ENCODE measurements at places on chromosomes 13 and 19.

DNA sequence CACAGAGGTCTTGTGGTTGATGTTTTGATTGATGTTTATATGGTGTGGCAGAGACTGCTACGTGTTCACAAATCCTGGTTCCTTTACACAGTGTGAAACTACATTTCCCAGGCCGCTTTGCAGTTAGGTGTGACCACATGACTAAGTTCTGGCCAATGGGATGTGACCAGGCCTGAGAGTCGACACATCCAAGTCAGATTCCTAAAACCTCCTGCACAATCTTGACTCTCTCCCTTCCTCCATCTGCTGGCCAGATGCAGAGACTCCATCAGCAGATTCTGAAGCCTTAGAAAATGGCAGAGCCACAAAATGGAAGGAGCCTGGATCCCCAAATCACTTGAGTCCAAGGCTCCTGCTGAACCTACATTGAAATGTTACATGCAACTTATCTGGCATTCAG is 12.6 kb downstream of the CD37 start:
- DNase-seq: peak; percentile 76

DNA sequence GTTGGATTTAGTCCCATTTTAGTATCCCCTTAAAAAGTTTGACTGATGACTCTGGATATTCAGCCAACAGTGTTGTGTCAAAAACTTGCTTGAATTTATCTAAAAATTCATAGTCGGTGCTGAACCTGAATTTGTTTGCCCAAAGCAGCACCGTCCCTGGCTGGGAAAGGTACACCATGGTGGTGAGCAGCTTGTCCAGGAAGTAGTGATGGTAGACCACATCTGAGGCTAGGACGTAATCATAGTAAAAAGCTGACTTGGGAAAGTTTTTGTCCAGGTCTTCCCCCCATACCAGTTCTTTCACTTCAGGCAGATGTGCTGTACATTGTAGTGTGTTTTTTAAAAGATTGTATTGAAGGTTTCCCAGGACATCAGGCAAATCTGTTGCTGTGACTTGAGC is 8.8 kb downstream of the METTL21C start:
- no peak for DNase-seq

GRCh38 chr13:26988059-26988769 is 183.4 kb downstream of the USP12 start:
- DNase-seq: no peak

DNA sequence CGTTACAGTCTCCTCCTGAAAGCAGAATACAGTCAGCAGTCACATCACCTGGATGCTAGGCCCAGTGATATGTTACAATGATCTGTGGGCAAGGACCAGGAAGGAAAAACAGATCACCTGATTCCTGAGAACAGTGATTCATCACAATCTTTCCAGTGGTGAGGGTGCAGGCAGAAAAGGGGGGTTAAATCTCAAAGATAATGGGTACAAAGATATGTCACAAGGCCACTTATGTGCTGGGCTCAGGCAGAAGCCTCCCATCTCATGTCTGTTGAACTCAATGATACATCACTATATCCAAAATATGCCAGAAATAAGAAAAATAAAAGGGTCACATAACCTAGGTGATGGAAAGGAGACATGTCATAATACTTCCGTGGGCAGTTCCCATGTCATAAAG is 10.8 kb upstream of the ZNF91 start:
- no peak for DNase-seq

DNA sequence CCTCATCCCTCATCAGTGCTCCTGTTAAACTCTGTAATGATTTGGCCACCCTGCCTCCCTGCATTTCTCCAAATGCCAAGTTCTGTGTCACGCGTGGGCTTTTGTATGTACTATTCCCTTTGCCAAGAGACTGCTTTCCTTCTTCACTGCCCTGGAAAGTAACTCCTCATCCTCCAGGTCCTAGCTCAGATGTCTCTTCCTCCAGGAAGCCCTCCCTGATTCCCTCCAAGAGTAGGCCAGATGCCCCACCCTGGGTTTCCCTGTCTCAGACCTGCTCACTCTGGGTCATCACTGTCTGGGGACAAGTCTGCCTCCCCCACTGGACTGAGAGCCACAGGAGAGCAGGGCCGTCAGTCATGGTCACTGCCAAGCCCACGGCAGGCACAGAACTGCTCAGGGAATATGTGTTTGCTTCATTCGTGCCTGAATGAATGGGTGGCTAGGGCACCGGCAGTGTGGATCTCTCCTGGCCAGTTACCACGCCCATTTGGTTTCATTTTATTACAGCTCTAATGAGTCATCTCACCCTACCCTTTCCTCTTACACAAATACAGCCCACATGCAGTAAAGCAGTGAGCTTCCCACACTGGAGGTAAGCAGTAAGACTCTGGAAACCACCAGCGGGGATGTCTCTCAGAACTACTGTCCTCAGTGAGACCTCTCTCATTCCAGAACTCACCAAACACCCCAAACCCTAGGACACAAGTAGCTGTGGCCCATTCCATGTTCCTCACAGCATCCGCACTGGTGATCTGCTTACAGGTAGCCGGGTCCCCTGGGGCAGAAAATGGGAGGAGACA is 12.1 kb upstream of the GPR4 start:
- DNase-seq: no peak

- no peak for DNase-seq
Observed at GRCh38 chr19:4012975-4013634, 5.6 kb downstream of the PIAS4 start.

- DNase-seq: no peak
Observed at GRCh38 chr13:72864142-72865011, 82.4 kb downstream of the PIBF1 start.

- DNase-seq: no peak
Observed at GRCh38 chr13:74191410-74191809, 57.2 kb upstream of the KLF12 start.

DNA sequence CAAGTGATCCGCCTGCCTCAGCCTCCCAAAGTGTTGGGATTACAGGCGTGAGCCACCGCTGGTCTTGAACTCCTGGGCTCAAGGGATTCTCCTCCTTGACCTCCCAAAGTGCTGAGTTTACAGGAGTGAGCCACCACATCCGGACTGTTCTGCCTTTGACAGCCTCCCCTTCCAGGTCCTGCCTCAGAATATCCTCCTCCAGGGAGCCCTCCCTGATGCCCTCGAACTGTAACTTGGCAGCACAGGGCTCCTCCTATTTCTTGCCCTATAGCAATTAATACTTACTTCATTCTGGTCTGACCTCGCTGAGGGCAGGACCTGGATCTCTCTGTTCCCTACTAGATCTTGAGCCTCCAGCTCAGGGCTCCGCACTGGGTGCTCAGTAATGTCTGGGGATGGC is 5.9 kb downstream of the CPT1C start:
- DNase-seq: no peak

Data from H9 (cell line).